Muscle of back (tissue), 13 donors: ENCODE measurements at places on chromosomes 4 and X.

DNA sequence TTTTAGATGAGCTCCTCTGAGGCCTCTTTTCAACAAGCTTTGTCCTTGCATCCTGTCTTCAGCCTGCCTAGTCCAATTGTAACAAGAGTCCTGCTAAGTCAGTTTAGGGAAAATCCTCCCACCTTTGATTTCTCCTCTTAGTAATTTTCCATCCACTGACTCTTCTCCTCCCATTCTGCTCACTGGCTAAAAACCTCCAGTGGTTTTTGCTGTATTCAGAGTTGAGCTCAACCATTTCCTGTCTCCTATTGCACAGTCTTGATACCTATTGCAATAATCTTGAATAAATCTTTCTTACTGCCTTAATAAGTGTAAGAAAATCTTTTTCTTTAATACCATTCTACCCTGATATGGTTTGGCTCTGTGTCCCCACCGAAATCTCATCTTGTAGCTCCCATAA lies 117.8 kb upstream of the ENPP6 start:
- DNase-seq, result no peak

DNA sequence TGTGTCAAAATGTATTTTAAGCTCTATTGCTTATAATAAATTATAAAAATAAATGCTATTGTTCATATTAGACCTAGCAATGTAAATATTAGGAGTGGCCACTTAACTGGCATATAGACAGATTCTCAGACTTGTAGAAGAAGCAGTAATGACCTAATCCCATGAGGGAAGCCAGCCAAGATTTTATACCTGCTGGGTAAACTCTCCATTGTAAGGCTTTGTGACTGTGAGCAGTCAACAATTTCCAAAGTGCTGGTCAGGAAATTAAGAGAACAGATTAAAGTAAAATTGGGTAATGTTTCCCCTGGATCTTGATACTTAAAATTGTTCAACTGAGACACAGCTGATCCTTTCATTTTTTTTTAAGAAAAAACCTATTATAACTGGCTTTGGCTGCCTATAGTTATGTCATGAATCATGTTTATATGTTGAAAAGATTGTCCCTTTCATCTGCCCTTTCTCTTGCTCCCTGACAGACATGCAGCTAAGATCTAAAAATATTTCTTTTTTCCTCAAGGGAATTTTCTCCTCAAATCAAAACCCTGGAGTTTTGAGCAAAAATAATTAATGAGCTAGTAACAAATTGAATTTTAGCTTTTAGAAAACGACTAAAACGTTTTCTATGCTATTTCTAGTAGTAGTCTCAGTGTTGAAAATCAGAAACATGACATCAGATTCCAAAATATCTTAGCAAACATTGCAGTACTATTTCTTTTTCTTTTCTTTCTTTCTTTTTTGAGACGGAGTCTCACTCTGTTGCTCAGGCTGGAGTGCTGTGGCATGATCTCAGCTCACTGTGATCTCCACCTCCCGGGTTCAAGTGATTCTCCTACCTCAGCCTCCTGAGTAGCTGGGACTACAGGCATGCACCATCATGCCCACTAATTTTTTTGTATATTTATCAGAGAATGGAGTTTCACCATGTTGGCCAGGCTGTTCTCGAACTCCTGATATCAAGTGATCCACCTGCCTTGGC lies 77.9 kb downstream of the ADGRL3 start:
- no peak for DNase-seq

DNA sequence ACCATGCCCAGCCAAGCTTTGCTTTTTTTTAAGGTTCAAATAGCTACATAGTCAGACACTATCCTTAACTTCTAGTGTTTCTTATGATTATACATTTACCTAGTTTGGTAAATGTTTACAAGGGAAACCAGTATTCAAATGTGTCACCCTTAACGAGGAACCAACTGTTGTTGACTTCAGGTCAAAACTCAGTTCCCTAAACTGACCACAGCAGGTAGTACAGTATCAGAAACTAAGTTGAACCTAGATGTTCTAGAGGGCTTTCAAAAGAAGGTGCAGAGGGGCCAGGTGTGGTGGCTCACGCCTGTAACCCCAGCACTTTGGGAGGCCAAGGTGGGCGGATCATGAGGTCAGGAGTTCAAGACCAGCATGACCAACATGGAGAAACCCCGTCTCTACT lies 11.3 kb downstream of the GPC4 start:
- no peak for DNase-seq

DNA sequence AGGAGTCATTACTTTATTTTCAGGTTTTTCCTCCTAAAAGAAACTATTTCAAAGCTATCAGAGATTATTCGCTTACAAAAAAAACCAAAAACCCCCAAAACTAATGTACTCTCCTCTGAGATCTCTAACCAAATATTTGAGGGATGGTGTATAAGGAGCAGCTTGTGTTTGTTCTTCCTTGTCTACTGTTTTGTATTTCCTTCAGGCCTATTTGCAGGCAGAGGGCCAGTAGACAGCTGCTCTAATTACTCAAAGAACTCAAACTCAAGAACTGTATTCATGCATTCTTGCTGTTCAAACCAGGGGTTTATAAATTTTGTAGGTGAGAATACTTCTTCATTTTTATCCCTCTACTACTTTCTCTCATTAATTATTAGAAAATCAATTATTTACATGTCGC lies 51.3 kb downstream of the SH3RF1 start:
- peak; percentile 61 for DNase-seq

- no peak for DNase-seq
Observed at GRCh38 chrX:42943051-42943974, 165.3 kb upstream of the PPP1R2C start.

DNA sequence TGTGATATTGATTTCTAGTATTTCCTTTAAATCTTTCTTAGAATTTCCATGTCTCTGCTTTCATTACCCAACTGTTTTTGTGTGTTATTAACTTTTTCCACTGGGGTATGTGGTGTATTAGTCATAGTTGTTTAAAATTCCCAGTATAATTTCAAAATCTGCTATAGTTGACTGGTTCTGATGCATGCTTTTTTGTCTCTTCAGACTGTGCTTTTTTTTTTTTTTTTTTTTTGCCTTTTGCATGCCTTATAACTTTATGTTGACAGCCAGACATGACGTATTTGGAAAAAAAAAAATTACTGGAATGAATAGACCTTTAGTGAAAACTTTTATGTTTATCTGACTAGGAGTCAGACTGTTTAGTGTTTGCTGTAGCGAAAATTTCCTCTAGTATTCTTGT lies 580.4 kb downstream of the ANKRD50 start:
- DNase-seq, result no peak
